ENCODE measurements at places on chromosomes 1 and 21.

GRCh38 chr1:248127653-248128052 is 17.3 kb upstream of the OR2M5 start:
- no peak for DNase-seq

GRCh38 chr1:11279152-11279551 is 6.2 kb downstream of the UBIAD1 start:
- no peak for DNase-seq

DNA sequence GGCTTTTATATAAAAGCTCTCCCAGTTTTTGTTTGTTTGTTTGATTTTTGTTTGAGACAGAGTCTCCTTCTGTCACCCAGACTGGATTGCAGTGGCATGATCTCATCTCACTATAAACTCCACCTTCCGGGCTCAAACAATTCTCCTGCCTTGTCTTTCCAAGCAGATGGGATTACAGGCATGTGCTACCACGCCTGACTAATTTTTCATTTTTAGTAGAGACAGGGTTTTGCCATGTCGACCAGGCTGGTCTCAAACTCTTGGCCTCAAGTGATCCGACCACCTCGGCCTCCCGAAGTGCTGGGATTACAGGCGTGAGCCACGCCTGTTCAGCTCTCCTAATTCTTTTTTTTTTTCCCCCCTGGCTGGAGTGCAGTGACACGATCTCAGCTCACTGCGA is 4.4 kb downstream of the PCAT6 start:
- DNase-seq: no peak

DNA sequence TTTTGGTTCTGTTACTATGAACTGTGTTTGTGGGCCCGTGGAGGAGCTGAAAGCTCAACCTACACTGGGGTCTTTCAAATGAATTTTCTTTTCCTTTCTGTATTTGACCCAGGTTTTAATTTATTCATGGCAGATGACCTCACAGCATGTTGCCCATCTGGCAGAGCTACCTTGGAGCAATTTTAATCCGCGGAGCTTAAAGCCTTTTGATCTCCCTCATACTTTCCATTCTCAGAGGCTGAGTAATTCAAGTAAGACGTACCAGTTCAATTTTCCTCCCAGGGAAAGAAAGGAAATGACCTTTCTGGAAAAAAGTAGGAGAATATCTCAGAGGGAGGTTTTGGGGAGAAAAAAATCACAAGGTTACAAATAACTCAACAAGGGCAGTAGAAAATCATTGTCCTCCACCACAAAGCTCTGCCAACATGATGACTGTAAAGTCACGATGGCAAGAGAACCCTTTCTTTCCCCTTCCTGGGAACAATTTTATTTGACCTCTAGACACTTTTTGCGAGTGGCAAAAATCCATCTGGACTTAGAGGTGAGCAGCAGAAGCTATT is 21.6 kb upstream of the PCP4 start:
- no peak for DNase-seq

DNA sequence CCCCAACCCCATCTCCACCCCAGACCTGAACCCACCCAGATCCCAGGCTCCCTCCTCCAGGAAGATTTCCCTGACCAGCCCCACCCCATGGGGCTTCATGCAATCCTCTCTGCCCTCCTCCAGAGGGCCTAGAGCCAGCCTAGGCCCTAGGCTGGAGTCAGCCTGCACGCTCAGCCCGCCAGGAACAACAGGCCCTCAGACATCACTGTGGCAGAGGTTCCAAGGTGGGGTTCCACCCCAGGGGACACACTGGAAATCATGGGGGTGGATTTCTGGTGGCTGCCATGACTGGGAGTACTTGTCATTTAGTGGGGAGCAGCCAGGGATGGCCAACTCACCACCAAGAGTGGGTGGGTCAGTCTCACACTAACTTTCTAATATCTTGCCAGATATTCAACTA is 122.0 kb downstream of the GLIS1 start:
- no peak for DNase-seq

DNA sequence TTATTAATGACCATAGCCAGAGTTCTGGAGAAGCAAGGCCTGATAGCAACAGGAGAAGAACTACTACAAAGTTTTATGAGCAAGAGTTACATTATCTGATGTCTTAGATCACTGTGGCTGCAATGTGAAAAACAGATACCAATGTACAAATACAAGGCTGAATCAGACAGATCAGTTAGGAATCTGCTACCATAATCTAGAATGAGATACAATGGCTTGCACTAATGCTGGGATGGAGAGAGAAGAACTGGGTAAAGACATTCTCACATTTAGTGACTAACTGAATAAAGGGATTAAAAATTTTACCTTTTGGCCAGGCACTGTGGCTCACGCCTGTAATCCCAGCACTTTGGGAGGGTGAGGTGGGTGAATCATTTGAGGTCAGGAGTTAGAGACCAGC is 41.3 kb downstream of the ARID4B start:
- DNase-seq: no peak
